ENCODE measurements at places on chromosomes 4 and X.

- DNase-seq = no peak
Measured at GRCh38 chrX:39766855-39767254, 330.9 kb downstream of the BCOR start.

GRCh38 chr4:38308728-38309311 is 348.6 kb downstream of the PTTG2 start:
- DNase-seq = no peak

DNA sequence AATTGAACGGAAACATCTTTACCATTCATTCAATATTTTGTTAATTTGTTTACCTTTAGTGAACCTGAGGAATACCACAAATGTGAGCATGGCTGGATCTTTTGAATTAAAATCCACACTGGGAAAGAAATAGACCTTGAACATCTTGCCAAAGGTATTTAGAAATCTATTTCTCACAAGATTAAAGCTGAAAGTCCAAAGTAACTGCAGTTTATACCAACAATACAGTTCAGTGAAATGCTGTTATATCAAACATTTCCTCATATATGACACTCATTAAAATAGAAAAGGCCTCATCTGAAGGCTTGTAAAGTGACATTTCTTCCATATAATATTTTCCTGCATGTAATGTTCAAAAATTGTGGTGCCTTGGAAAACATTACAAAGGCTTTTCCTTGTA is 166.5 kb upstream of the HAND2 start:
- DNase-seq = no peak

GRCh38 chr4:19327364-19327763 is 924.3 kb upstream of the SLIT2 start:
- DNase-seq = no peak

DNA sequence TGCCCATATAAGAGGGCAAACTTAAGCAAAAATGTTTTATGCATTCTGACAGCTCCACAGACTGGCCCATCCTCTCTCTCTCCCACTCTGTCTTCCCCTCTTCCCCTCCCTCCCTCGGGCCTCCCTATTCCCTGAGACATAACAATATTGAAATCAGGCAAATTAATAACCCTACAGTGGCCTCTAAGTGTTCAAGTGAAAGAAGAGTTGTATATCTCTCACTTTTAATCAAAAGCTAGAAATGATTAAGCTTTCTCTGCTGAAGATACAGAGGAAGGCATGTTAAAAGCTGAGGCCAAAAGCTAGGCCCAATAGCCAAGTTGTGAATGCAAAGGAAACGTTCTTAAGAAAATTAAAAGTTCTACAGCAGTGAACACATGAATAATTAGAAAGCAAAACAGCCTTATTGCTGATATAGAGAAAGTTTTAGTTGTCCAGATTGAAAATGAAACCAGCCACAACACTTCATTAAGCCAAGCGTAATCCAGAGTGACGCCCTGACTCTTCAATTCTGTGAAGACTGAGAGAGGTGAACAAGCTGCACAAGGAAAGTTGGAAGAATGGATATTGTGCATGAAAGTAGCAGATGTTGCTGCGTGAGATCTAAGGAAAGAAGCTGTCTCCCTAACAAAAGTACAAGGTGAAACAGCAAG is 54.9 kb downstream of the USO1 start:
- no peak for DNase-seq

- DNase-seq = no peak
Measured at GRCh38 chr4:121376556-121376955, 4.3 kb downstream of the QRFPR start.

GRCh38 chrX:12360383-12360782 is 222.1 kb downstream of the FRMPD4 start:
- DNase-seq = no peak

- DNase-seq = no peak
Measured at GRCh38 chr4:15963001-15963451, at the start of gene FGFBP2. Gene FGFBP2, minus strand, starts transcription at chr4:15963175. Its CDS starts 46 bp downstream, at chr4:15963129.

DNA sequence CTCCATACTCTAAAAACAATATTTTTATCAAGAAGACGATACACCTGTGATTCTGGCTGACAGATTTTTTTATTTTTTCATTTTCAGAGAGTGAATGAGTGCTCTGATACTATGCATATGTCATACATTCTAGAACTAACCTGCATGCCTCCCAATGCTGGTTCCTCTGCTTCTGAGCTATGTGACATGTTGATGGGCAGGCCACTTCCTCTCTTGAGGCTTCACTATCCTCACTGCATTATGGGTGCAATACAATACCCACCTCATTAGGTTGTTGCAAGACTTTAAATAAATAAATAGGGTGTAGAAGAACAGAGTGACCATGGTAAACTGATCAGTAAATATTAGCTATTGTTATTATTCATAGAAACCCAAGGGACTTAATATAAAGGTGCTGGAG is 408.3 kb downstream of the HNRNPD start:
- DNase-seq = no peak

GRCh38 chr4:88830598-88830997 is 133.0 kb upstream of the NAP1L5 start:
- DNase-seq = no peak

- no peak for DNase-seq
Measured at GRCh38 chr4:71382125-71382899, 43.5 kb downstream of the SLC4A4 start.
